OCI-M1 (cell line): ENCODE measurements at places on chromosomes 4 and X.
A peak's percentile ranks its signal among the peaks of the same experiment; 100 is the strongest.

- no peak for DNase-seq
Observed at GRCh38 chr4:72587334-72587733, 18.3 kb upstream of the ADAMTS3 start.

DNA sequence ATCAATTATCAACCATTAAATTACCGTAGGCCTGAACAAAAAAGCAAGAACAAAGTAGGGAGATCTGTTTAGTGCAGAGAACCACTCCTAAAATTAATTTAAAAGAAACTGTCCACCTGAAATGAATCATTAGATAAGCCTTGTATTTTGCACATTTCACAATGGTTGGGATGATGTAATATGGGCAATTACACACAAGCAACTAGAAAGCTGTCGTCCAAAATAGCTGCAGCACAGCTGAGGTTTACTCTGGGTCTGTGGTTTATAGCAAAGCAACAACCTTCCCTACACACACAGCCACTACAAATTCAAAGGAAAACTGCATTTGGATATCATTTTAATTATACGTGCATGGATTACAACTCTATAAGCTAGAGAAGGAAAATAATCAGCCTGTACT is 28.5 kb downstream of the PCDH19 start:
- peak; percentile 41 for DNase-seq

GRCh38 chr4:80073473-80074008 is 512 bp upstream of the ANTXR2 start:
- DNase-seq, result peak; percentile 86

DNA sequence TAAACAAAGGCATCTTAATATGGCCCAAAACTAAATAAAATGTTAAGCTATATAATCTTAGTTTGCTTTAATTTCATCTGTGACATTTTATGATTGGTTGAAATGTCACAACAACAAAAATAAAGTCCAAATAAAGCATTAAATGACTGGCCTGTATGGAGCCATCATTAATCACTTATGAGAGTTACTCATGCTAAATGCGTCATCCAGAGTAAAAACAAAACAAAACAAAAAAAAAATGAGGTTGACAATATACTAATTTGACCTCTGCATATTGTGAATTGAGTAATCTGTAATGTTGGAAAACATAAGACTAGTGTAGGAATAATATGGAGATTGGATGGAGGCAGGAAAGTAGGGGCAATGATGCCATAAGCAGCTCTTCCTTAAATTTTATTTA is 139.7 kb downstream of the MAPK10 start:
- DNase-seq, result no peak

GRCh38 chrX:11724122-11725017 is 33.7 kb upstream of the MSL3 start:
- peak; percentile 46 for DNase-seq
